ENCODE measurements at places on chromosomes 7 and 10. TPM values are rescaled to one million over a fixed set of nuclear protein-coding genes. Genes with fewer than 3 reads are reported as not detected.

- no peak for DNase-seq
Observed at GRCh38 chr10:126124046-126124445, 227.7 kb downstream of the FANK1 start.

DNA sequence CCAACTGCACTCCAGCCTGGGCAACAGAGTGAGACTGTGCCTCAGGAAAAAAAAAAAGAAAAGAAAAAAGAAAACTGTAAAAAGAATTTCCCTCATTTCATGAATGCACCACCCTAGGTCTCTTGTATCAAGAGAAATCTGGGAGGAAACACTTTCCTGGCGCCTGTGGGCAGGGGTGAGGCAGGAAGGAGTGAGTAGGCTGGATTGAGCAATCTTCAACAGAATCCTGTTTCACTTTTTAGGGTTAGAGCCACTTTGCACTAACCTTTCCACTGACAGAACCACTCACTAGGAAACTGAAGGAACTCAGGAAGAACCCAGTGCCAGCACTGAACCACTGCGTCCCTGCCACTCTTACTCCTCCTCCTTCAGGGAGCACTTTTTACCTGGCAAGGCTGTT, 282.1 kb downstream of the CCDC3 start:
- DNase-seq: no peak

GRCh38 chr7:112981966-112982365, 104.7 kb downstream of the GPR85 start:
- DNase-seq: no peak

DNA sequence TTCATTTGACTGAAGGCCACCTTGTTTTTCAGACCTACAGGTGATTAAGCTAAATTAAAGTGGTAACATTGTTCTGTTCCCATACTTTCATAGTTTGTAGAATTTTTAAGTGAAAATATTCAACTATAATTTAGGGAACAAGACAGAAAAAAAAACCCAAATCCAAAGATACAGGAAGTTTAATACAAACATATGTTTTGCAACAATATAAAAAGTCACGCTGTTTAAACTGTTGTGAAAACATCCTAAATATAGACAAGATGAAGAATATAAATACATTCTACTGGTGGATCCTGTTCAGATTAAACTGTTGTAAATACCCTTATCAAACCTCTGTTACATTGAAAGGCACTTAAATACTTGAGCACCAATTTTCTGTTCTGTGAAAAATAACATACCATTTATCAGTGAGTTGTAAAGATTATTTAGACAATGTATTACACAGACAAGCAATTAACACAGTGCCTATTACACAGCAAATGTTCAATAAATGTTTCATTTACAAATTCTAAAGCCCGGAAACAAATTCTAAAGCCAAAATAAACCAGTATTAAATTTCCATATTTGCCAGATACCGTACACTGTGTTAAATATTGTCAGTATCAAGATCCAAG, 14.2 kb downstream of the ASZ1 start:
- DNase-seq: no peak

DNA sequence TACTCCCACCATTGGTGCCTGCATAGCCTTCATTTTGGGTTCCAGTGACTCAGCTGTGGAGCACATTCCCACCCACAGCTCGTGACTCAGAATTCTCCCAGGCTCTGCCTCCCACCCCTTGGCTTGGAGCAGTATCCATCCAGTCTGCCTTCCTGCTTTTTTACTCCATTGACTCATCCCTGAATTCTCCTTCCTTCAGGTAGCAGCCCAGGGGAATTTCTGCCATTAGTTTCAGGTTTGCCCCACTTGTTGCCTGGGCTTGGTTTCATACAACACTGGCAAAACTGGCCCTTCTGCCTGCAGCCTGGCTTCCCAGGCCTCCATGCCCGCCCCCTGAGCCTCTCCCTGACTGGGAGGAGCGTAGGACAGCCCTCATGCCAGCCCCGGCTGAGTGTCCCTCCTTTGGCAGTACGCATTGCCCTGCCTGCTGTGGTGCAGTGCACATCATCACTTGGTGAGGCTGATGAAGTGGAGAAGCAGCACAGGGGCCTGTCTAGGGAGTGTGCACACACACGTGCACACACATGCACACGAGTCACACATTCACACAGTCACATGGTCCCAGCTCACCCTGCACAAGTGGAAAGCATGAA, 55.0 kb downstream of the SNX10 start:
- DNase-seq: no peak

DNA sequence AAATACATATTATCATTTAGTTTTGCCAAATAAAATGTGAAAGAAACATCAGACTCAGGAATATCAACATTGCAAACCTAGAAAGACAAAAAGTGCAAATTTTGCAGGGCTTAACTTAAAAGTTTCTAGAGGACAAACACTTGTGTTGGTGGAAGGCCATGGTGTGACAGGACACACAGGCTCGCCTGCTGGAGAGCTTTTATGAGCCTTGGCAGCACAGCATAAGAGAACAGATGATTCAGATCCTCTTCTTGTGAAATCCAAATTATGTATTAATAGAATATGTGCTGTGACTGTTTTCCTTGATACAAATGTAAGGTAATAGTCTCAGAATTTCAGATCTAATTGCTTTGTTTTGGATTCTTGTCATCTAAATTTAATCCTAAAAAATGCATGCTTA, 72.9 kb upstream of the ABCB5 start:
- DNase-seq: no peak

- no peak for DNase-seq
Observed at GRCh38 chr10:13310518-13311176, 10.8 kb upstream of the PHYH start.

DNA sequence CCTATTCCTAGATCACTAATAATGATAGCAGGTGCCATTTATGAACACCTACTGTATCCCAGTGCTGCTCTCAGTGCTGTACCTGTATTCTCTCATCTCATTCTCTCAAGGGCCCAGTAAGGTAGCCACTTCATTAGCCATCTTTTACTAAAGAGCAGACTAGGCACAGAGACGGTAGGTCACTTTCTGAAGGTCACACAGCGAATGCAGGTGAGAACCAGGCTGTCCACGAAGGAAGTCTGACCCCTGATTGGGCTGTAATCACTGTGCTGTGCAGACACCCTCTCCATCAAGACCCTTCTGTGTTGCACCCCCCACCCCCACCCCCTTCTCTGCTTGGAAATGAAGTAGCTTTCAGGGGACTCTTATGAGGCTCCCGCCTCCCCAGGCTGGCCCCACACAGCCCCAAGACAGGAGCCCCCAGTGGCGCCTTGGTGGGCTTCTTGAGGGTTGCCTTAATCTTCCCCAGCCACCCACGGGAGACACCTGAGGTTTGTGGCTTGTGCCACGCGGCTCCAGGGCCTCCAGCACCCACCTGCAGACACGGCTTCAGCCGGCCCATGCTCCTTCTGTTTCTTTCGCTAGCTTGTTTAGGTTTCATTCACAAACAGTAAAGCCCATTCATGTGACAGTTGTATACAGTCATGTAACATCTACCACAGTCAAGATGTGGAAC, 81.7 kb upstream of the FAM20C start:
- no peak for DNase-seq

GRCh38 chr7:2517678-2518507, 1.7 kb upstream of the LFNG start:
- peak; percentile 25 for DNase-seq

DNA sequence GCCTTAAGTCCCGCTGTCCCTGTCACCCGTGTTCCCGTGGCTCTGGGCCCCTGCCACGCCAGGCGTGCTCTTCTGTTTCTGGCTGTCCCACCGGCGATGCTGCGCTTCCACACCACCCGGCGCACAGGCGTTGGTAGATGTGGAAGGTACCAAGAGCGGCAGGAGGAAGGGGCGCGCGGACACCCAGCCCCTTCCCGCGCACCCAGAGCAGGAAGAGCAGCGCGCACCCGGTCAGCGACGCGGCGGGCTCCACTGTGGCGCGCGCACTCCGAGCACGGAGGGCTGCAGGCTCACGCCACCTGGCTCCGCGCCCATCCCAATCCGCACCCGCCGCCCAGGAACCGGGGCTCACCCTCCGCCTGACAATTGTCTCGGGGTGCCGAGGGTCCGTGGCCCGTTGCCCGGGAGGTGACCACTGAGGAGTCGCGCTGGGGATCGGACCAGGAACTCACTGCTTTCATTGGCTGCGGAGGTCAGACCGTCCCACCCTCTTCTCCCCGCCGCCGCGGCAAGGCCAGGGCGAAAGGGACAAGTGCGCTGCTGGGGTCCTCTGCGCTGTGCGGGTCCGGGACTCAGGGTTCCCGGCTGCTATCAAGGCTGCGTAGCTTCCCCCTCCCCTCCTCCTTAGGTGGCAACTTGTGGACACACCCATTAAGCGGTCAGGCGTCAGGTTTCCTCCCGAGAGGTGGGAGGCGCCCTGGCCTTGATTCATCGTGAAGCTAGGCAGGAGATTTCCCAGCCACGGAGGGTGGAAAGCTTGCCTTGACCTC, 121.6 kb upstream of the ZNF92 start:
- peak; percentile 31 for DNase-seq

- DNase-seq: no peak
Observed at GRCh38 chr7:19090526-19090925, 26.9 kb downstream of the TWIST1 start.

DNA sequence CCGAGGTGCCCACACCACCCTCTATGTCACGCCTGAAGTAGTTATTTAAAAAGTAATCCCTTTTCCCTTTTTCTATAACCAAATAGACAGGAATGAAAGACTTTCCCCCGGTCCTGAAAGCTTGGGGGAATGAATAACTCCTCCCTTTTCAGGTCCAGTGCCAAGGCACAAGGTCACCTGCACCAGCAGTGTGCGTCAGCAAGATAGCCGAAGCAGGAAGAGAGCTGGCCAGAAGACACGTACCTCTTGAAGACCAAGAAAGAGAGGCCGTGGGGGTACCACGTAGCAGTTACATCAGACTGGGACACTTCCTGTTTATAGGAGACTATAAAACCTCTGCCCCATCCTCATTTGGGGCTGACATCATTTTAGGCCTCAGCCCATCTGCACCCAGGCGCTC, 10.7 kb upstream of the AKR1B1 start:
- DNase-seq: no peak

- no peak for DNase-seq
Observed at GRCh38 chr10:118262538-118262937, 79.6 kb downstream of the FAM204A start.

- DNase-seq: no peak
Observed at GRCh38 chr7:92809397-92809759, 27.0 kb downstream of the CDK6 start.

GNAI1 gene
- 0.42 TPM for total RNA-seq

MYO1G gene
- 363 TPM for total RNA-seq

PRPS1L1 gene
- total RNA-seq: not detected

PPP1R3A gene
- total RNA-seq: not detected

VWC2 gene
- total RNA-seq: not detected

GRM3 gene
- total RNA-seq: not detected

HPSE2 gene
- total RNA-seq: 0.07 TPM
